ENCODE measurements at places on chromosomes 4 and X.

DNA sequence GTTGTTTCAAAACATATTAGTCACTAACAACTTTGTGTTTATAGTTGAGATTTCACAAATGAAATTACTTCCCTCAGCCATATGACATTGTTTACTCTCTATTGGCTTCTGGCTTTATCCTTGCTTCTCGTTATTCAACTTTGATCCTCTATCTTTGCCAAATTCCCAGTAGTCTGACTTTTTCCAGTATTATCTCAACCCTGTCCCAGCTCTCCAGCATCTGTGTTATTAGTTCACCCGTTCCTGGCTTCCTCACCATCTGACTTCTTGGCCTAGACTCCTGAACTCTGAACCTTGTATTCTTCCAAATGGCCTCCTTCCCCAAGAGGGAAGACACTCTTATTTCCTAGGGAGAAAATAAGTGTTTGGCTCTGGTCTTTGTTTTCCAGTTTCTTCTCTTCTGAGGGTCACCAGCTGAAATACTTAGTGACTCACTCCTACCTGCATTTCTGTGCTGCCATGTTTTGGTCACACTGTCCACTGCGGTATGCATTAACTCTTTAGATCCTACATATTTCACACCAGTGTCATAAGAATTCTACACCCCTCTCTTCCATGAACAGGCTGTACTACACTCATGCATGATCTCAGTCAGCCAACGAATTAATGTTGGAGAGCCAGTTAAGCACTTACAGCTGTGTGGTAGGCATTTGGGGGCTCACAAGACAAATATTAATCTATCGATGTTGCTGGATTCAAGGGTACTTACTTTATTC lies 17.0 kb upstream of the ARHGAP24 start:
- DNase-seq, result no peak

DNA sequence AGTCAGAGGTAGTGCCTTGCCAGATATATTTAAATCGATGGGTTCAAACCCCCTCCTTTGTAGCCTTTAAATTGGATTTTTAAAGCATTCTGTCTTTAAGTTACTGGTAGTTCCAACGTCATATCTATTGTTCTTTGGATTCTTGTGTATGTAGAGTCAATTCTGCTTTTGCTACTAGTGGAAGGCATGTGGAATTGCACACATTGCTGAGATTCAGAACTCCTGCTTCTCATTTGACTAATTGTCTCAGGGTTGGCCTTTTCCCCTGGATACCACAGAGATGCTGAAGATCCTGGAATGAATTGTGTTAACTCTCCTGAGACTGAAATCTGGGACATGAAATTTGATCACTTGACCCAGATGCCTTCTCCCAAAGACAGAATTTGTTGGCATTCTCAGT lies 328.3 kb upstream of the RPS6KA3 start:
- no peak for DNase-seq

GRCh38 chr4:104826171-104826570 lies 320.5 kb upstream of the TET2 start:
- DNase-seq, result peak; percentile 3

GRCh38 chr4:85968945-85969819 lies 390.7 kb downstream of the MAPK10 start:
- DNase-seq, result peak; percentile 87

DNA sequence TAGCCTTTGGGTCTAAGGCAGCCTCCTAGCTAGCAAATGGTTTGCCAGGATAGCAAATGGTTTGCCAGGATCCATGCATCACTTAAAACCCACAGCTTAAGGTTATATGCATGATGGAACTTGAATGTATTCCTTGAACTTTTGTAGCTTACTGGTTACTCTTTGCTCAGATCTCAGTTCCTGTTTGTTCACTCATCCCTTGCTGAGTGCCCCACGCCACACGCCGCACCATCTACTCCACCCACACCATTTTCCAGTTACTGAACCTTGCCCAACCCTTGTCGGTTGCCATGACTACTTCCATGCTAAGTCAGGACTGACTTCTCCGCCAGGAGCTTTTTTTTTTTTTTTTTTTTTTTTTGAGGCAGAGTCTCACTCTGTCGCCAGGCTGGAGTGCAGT lies 29.5 kb upstream of the XIAP start:
- peak; percentile 19 for DNase-seq

DNA sequence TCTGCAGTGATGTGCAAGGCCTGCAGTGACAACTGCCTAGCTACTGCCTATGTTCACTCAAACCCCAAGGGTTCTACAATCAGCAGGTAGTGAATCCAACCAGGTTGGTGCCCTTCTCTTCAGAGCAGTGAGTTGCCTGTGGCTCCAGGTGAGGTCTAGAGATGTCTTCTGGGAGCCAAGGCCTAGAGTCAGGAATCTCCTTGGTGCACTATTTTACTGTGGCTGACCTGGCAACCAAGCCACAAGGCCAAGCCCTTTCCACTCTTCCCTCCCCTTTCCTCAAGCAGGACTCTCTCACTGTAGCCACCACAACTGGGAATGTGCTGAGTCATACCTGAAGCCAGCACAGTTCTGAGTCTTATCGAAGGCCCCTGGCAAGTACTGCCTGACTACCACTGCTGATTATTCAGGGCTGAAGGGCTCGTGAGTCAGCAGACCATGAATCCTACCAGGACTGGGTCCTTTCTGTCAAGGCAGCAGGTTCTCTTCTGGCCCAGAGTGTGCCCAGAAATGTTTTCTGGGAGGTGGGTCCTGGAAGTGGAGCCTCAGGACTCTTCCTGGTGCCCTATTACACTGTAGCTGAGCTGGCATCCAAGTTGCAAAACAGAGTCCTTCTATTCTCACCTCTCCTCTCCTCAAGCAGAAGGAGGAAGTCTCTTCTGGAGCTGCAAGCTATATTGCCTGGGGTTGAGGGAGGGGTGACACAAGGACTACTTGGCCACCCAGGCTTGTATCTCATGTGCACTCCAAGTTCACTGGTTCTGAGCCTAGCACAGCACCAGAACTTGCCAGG lies 111.6 kb downstream of the BTC start:
- DNase-seq, result peak; percentile 1

Data from tongue (tissue), 3 donors.